ENCODE measurements at places on chromosomes 5 and 9.

DNA sequence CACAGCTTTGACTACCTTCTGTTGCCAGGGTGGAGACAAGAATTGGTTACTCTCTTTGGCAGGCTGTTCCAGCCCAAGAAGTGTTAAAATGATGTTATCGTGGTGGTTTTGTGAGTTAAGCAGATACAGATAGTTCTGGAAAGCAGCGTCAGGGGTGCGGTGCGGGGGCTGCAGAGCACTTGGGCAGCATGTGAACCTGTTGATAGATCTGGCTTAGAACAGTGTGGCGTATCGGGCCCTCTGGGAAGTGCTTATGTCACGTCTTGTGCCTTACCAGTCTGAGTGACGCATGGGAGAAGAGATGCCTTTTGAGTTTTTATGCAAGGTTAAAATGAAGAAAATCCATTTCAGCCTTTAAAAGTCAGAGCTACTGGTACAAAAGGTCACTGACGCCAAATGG, 152.5 kb downstream of the PRKACG start:
- no peak for DNase-seq

- DNase-seq, result no peak
Measured at GRCh38 chr5:33423018-33423630, 17.6 kb upstream of the TARS1 start.

DNA sequence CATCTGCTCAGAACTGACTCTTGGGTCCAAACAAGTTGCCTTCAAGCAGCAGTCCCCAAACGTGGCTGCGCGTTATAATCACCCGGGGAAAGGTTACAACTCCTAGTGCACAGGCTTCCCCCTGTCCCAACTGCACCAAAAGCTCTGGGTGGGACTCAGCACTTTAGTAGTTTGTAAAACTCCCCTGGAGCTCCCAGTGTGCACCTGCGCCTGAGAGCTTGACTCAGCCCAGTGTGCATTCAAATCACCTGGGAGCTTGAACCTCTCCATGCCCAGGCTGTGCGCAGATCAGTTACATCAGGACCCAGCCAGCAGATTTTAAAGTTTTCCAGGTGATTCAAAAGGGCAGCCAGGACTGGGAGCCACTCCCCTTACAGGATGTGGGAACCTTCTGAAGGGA, 151.4 kb downstream of the COL23A1 start:
- no peak for DNase-seq

- DNase-seq, result no peak
Measured at GRCh38 chr5:110768138-110768860, 29.5 kb downstream of the SLC25A46 start.

DNA sequence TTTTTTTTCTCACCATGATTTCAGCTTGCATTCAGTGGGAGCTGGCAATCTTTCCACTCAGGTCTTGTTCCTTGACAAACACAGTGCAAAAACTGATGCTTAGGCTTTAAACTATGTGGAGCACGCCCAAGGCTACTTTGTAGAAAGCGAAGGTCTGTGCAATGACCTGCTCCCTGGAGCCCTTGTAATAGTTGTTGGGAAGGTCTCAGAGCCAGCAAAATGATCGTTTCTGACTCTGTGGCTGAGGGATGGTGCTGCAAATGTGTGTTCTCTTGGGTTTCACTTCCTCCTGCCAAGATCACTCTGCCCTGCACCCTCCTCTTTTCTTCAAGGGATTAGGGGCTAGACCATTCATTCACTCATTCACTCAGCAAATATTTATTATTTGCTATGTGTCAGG, 249.7 kb upstream of the MAP3K1 start:
- no peak for DNase-seq

- no peak for DNase-seq
Measured at GRCh38 chr9:91391412-91391811, 29.7 kb upstream of the AUH start.

- no peak for DNase-seq
Measured at GRCh38 chr9:95218773-95219172, 98.7 kb downstream of the FANCC start.

GRCh38 chr5:165138236-165138635, 1632.8 kb downstream of the MAT2B start:
- no peak for DNase-seq

DNA sequence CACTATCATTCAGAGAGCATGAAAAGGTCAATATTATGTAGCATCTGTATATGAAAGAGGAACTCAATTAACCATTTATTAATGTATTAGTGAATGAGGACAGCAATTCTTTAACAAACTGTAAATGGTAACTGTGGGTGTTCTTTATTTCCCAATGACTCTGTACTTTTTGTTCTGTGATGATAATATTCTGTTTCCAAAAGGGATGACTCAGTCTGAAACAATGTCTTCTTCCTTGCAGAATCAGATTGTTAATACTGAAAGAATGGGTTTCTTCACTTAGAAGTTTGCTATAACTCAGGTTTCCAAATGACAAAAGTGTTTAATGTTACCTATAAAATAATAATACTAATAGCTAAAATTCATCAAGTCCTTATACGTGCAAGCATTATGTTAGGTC, 1518.7 kb upstream of the WWC1 start:
- DNase-seq, result peak; percentile 3
